ENCODE measurements at places on chromosomes 5 and 9.

DNA sequence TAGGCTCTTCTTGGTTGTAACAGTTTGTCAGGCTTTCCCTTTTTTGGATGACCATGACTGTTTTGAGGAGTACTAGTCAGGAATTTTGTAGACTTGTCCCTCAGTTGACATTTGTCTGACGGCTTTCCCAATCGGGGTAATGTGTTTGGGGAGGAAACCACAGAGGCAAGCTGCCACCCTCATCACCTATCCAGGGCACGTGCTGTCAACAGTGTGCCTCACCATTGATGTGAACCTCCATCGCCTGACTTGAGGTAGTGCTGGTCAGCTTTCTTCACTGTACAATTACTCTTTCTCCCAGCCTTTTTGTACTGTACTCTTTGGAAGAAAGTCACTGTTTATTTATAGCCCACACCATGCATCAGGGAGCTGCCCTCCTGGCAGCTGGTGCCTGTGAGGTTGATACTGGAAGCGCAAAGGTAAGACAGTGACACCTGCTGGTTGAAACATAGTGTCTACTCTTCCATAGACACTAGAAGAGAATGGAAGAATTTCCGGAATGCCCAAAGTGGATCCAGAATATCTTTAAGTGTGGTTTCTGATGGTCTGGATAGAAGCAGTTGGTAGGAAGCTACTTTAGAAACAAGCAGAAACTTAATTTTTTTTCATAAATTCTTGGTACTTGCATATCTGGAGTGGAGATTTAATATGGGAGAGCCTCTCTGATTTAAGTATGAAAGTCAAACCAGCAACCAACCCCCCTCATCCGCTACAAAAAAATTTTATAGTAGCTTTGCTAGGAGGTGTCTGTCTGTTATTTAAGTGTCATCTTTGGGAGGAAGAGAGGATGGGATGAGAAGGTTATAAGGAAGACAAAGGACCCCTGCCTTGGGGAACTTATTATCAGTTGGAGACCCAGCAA is 69.3 kb downstream of the SNX30 start:
- DNase-seq: peak; percentile 50

GRCh38 chr9:133186736-133187135 is 22.3 kb downstream of the OBP2B start:
- DNase-seq: no peak

GRCh38 chr9:8860086-8860485 is 1060.5 kb upstream of the DMAC1 start:
- no peak for DNase-seq

DNA sequence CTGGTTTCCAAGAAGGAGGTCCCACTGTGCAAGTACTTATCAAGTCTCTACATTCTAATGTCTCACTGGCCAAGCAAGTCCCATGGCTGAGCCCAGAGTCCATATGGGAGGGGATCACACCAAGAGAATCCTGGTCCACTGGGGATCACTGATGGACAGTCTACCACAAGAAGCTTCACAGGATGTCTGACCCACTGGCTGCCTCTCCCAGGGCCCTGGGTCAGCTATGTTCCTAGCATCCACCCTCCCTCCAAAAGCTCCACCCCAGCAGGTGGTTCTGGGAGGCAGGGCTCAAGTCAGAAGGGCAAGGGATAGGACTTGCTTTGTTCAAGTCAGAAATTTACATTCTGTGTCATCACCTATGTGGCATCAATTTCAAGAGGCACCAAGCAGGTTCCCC is 508.5 kb downstream of the BNC2 start:
- DNase-seq: no peak

DNA sequence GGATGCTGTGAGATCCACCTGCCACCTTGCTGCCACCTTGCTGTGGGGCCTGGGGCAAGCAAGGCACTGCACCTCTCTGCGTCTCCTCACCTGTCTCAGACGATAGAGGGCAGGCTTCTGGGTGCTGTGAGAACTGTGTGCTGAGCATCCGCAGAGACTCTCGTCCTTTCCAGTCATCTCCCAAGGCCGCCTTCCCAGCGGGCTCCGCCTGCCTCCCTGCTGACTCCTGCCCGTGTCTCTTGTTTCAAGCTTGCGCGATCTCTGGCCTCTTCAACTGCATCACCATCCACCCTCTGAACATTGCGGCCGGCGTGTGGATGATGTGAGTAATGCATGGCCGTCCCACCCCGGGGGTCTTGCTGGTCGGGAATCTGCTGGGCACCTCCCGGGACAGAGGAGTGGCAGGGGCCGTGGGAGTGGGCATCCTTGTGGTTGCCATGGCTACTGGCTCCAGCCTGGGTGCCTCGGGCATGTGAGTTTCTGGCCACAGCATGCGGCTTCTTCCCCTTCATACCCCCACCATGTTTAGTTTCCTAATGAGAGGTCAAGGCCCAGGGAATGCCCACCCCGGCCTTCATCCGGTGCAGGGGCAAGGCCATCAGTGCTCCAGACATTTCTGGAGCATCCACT is 3.6 kb downstream of the CACFD1 start:
- DNase-seq: no peak

- no peak for DNase-seq
Observed at GRCh38 chr9:37503736-37504135, 18.0 kb downstream of the POLR1E start.

- no peak for DNase-seq
Observed at GRCh38 chr5:175347027-175347426, 97.0 kb downstream of the DRD1 start.

DNA sequence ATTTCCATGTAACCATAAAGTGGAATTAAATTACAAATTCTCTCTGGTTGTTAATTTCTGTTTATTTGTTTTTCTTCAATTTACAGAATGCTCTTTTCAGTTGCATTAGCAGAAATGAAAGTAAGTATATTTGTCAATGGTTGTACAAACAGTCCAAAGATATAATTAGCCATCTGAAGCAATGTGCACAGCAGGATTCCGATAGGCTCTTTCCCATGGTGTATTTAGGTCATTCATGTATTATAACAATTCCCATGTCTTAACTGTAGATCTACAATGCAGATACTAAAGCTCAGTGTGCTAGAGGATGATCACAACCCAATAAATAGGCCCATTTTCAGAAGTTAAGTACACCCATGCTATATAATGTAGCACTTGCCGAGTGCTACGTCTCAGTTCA is 43.8 kb downstream of the RECK start:
- peak; percentile 10 for DNase-seq

GRCh38 chr9:9045072-9045471 is 1245.5 kb upstream of the DMAC1 start:
- no peak for DNase-seq

- DNase-seq: no peak
Observed at GRCh38 chr5:143569722-143570567, 166.5 kb upstream of the NR3C1 start.

GRCh38 chr5:166493612-166494011 is 1797.8 kb upstream of the WWC1 start:
- no peak for DNase-seq

DNA sequence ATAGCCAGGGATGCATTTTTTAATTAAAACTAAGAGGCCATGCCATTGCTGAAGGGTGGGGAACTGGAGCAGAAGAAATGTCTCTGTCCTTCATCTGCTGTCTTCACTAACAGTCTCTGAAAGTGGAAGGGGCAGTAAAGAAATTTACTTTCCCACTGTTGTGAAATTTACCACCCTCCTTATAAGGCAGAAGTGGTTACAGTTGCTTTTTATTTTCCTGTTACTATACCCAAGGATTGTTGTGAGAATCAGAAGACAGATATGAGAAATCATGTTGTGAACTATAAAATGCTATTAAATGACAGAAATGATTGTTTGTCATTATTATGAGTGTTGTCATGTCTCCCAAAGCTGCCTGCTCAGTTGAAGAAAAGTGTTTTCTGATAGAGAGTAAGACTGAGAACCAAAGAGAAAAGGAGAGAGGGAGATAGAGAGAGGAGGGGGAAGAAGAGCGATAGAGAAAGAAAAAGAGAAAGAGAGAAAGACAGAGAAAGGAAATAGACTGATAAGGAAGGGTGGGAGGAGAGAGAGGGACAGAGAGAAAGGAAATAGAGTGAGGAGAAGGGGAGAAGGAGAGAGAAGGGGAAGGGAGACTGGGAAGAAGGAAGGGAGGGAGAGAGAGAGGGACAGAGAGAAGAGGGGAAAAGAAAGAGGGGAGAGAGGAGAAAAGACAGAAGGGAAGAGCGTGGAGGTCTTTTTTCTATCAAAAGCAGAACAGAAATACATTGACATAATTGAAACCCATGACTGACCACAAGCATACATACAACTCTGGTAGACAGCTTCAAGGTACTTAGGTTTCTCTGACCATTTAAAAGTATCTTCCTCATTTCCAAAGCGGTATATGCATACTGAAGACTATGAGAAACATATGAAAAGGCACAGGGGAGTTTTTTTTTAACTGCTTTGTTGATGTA is 22.5 kb downstream of the SEC61B start:
- no peak for DNase-seq

GRCh38 chr9:5286262-5286661 is 18.3 kb downstream of the RLN2 start:
- no peak for DNase-seq

DNA sequence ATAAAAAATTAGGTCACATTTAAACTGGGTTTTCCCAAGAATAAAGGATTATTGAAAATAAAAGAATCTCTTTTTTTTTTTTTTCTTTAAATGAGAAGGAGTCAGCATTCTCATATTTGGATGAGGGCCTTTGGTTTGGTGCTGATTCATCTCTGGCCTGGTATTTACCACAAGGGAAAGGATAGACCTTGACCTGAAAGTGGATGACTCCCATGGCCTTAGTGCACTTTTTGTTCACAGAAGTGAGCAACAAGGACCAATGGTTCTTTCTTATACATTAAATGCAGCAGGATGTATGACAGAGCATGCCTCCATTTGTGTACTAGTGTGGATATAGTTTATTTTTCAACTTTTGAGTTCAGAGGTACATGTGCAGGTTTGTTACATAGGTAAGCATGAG is 6.9 kb downstream of the YTHDC2 start:
- no peak for DNase-seq

- DNase-seq: no peak
Observed at GRCh38 chr5:112004867-112005622, 248.1 kb upstream of the NREP start.

- DNase-seq: no peak
Observed at GRCh38 chr5:18000744-18001143, 366.5 kb downstream of the TAF11L14 start.
